ENCODE measurements at places on chromosomes 11 and 22.

GRCh38 chr11:129973809-129974208 lies 28.8 kb downstream of the PRDM10 start:
- no peak for DNase-seq

DNA sequence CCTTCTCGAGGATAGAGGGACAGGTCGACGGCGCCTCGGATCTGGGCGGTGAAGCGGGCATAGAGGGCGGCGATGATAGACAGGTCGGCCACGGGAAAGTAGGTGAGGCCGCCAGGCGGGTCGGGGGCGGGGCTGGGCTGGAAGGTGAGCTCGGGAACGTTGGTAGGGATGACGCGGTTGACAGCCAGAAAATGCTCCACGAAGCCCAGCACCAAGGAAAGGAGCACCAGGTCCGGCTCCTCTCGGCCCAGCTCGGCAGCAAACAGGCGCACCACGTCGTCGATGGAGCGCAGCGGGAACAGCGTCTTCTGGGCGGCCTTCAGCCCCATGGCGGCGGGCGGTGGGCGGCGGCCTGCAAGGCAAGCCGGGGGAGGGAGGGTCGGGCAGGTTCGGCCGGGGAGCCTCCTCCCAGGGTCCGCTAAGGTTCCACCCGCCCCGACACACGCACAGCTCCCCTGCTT lies 540 bp downstream of the MEN1 start:
- DNase-seq = peak; percentile 62

DNA sequence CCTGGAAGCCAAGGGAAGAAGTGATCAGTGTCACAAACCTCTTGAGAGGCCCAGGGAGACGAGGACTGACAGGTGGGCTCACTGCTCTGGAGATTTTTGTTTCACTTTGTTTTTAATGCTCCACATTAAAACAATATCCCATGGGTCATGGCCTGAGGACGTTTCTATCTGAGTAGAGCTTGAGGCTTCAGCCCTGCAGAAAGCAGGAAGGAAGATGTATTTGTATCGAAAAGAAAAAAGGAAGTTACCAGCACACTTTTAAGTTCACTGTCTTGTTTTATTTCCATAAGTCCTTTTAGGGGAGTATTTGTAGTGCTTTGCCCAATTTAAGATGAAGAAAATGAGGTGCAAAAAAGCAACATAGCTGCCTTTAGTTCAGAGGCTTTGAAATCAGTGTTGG lies 191.1 kb downstream of the GRIK4 start:
- no peak for DNase-seq

DNA sequence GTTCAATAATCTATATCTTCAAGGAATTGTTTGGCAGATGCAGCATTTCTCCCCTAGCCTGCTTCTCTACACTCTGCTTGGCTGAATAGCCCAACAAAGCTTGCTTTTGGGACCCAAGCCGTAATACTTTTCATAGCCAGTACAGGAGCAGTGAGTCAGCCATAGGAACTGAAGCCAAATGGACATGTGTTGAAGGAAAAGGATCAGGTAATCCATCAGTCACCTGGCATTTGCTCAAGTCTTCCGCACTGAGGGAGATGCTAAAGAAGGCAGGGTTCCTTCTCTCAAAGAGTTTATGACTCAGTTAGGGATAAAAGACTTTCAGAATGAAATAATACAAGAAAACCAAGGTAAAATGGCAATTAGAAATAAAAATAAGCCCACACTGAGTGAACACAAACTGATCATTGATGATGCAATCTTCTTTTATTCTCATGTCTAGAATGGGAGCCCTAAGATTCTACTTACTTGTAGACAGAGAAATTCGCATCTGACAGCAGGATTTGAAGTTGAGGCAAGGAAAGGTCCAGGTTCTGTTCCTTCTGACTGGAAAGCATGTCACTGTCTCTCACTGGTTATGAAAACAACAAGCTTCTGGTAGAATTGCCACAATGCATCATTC lies 13.2 kb downstream of the C11orf87 start:
- DNase-seq = no peak

DNA sequence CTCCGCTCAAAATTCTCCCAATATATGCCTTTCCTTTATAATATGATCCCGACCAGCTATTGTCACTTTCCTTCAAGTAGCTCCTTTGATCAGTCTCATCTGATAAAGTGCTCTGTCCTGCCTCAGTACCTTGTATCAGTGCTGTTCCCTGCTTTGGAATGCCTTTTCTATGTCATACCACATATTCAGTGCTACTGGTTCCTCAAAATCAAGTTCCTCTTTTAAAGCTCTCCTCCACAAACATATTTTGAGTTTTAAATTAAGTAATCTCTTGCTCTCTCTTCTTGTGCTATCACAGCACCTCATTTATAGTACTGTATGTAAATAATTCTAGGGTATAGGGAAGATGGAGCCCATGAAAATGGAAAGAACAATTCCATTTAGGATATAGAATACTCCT lies 137.1 kb upstream of the CTSC start:
- DNase-seq = no peak

GRCh38 chr22:30392661-30393321 lies 4.0 kb upstream of the SEC14L2 start:
- DNase-seq = no peak

DNA sequence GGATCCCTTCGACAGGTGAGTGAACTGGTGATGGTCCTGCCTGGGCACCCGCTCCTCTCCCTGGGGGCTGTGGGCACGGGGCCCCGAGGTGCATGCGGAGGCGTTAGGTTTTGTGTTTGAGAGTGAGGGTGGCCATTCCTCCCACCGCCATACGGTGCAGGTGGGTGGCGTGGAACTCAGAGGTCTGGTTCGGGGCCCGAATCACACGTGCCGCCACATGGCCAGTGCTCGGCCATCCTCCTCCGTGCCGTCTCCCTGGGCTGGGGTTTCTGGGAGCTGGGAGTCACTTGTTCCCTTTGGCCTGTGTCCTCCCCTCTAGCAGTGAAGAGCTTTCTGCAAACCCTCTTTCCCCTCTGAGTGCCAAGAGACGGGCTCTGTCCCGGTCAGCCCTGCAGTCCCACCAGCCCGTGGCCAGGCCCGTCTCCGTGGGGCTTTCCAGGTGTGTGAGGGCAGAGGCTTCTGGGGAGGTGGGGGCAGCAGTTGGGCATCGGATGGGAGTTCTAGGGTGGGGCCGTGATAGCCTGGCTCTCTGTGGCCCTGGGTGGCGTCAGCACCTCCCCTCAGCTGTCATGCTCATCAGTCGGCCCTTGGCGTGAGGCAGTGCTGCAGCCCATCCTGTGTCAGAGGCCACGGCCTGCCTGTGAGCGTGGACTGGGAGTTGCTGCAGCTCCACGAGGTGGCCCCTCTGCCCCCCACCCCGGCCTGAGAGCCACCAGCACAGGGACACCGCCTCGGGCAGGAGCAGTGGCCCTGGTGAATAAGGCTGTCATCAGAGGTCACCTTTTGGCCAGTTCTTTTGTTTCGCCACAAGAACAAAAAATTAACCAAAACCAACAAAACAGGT lies 10.2 kb downstream of the IRF7 start:
- no peak for DNase-seq

DNA sequence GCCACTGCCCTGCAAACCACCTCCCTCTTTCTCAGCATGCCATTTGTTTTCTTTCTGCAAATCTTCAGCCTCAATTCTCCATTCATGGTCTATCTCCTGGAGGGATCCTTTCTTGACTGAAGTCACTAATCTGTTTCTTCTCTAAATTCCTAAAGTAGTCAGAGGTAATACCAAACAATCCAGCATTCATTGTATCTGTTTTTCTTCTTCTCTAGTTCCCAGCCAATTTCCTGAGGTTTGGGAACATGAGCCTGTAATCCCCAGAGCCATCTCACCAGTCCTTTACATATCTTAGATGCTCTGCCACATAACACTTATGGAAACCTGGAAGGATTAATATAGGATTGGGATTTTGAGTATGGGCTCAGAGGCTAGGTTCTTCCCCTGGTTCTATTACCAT lies 86.5 kb downstream of the MICAL2 start:
- DNase-seq = no peak

GRCh38 chr22:36331912-36332622 lies 55.7 kb downstream of the MYH9 start:
- no peak for DNase-seq

- DNase-seq = no peak
Measured at GRCh38 chr11:57662893-57663292, 5.0 kb upstream of the ZDHHC5 start.

DNA sequence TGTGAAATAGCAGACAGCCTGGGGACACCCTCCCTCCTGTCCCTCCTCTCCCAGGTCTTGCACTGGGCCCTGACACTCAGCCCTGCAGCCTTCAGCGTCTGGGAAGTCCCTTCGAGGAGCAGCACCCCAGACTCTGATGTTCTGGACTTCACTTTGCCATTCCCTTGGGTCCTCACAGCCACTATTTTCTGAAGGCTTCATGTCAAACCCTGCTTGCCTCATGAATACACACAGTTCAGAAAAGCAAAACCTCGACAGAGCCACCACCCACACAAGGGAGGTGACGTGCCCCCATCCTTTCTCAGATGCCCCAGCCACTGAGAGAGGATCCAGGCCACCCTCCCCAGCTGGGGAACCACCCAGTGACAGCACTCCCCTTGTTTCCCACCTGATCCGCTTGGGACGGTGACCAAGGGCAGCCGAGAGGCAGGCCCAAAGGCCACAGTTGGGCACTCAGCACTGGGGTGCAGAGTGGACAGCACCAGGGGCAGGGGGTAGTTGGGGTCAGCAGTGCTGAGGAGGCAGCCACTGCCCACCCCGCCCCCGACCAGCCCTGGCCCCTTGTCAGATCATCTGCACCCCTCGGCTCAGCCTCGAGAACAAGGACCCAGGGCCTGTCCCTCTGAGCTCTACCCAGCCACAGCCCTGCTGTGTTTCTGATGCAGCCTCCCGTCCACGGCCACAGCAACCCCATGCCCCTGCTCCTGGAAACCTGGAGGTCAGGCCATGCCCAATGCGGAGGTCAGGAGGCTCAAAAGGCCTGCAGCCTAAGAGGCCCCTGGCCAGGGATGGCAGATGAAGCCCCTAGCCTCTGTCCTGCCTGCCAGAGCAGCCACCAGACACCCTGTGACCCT lies 3.1 kb upstream of the TNNT3 start:
- no peak for DNase-seq

DNA sequence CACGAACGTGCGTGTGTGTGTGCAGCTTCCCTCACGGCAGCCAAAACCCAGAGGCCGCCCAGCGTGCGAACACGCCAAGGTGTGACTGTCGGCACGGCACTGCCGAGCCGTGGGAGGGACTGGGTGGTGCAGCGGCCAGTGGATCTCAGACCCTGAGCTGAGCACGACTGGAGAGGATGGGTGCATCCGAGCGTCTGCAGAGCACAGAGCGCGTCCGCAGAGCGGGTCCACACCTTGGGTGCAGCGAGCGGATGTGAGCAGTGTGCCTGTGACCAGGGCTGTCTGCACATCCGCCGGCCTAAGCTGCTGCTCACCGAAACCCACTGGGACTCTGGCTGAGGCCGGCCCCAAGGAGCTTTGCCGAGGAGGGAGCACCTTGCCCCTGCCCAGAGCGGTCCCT lies 22.7 kb downstream of the PTDSS2 start:
- no peak for DNase-seq

- peak; percentile 30 for DNase-seq
Measured at GRCh38 chr11:86245369-86246292, 1.1 kb downstream of the EED start.

DNA sequence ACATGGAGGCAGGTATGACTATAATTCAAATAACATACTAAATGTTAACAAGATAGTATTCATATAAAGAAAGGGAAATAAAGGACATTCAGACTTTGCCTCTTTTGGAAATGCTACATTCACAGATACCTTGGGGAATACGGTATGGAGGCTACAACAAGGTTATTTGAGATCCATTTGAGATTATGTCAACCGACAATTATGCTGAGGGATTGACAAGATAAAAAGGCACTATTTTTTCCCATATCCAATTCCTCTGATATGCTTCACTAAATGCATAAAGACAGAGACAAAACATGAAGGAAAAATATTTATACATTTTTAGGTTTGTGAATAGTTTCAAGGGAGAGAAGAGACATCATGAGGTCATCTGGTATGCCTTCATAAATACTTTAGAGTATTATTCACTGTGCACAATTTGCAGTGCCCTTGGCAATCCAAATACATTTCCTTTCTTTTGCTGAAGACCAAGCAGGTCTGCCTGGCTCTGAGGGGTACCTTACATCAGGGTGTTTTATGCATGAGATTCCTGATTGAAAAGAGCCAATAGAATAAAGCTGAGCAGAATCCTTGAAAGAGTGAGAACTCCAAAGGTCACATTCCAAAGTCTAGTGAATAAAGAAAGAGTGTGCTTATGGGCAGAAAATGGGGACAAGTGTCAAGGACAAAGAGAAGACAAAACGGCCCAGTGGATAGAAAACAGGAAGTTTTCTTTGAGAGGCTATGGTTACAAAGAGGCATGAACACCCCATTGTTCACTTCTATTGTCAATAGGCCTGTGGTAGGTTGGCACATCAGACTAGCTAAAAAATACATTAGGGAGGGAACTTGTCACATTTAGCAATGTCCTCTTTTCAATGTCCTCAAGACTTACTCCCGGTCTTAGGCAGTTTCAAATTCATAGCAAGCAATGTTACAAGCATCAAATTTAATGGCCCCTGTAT lies 455.8 kb downstream of the LRRC4C start:
- DNase-seq = no peak

DNA sequence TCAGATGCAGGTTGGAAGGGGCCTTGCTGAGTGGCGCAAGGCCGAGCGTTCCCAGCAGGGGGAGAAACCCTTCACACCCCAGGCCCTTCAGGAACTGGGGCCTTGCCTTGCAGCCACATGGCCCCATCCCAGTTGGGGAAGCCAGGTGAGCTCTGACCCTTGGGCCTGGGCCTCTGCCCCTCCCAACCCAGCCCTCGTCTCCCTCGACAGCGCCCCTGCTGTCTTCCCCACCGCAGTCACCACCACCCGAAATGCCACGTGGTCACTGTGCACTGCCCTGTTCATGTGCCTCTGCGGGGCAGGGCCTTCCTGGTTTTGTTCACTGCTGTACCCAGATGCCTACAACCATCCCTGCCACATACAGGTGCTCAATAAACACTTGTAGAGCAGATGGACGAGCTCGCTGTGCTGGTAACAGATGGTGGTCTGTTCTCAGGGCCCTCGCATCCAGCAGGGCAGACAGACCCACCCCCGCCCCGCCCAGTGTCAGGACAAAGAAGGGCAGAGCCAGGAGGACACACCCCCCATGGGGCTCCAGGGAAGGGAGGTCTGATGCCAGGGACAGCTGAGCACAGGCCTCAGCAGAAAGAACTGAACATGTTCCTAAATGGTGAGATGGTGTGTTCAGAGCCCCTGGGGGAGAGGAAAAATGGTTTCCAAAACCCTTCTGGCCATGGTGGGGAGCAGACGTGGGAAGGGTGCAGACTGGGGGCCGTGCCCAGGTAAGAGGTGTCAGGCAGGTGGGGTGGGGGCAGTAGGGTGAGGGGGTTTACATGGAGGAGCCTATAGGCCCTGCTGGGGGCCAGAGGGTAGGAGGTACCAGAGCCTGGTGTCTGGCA lies 3.7 kb downstream of the POLR2L start:
- DNase-seq = peak; percentile 69

Data from glutamatergic neuron (in vitro differentiated cells).